ENCODE measurements at places on chromosomes 1 and 21.

DNA sequence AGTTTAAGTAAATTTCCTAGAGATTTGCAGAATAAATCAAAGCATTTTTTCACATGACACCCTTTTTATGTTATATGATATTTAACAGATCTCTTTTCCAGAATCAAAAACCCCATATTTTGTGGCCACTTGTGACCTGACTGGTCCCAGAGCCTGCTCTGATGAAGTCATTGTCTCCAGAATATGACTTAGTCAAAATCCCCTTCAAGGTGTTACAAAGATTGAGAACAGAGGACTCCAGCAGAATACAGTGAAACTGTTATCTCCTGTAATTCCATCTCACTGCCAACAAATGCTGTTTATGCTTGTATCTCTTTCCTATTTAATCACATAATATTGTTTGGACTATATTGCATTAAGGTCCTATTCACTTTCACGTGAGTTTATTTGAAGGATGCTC lies 25.6 kb downstream of the RGS1 start:
- no peak for DNase-seq

DNA sequence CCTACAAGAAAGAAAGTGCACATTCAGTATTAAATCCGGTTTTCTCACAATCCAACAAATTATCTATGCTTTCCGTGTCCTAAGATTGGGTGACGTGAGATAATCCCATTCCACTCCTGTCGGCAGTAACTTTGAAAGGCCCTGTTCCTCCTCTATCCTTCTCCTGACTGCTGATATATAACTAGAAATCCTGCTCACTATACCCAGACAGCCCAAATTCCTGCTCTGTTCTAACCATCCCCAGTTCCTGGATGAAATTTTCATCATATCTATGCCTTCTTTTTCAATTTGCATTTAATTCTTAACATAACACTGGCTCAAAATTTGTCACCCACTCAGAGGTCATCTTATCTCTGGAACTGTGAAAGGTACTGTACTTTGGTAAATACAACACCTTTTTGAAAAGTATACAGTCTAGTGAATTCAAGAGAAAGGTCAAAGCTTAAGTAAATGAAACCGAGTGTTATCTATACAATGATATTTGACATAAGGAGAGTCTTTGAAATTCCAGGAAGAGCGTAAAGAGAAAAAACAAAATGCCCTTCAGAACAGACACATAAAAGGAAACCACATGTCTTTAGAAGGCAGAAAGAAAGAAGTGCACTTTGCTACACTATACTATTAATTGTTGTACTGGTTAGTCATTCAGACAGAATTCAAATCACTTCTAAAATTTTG lies 200.5 kb upstream of the NEGR1 start:
- DNase-seq = no peak

- no peak for DNase-seq
Measured at GRCh38 chr1:213987422-213987926, 299 bp upstream of the PROX1 start.

DNA sequence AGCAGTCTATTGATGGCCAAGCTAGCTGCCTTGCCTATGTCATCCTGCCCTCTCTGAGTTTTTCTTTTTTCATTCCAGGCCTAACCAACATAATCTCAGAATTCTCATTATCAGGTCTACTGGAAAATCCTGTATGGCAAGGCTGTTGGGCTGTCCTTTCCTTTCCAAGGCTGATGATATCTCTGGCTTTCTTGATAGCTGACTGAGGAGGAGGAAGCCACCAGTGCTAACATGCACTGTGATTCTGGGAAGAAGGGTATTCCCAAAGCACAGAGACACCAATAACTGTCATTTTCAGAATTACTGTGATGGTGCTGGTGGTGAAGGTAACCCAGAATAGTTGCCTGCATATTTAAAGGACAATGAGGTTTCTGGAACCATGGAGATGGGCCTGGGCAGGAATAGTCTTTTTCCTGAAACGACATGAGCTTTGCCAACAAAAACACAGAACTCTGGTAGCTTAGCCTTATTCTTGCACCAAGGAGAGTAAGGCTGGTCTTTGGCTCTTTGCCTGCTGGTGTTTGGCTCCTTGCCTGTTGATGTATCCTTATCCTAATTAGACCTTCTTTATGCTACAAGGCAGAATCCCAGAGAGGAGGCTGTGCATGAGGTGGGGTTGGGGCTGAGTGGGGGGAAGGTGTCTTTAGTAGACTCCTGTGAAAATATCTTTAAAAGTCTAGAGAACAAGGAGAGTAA lies 157.4 kb downstream of the TNFSF18 start:
- DNase-seq = no peak

DNA sequence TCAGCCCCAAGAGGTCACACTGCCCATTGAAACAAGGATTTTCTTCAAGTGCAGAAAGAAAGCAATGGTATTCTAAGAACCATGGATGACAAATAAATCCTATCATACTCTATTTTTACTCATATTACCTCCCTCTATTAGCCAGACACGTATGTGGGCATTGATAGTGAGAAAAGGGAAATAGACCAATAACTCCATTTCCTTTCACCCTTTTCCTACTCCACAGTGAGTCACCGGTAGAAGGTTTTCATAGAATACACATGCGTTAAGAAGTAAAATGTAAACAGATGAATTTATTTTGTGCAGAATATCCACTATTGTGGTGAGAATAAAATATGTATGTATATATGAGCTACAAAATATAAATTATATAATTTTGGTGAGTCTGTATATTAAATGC lies 568.9 kb upstream of the ADGRL4 start:
- no peak for DNase-seq

DNA sequence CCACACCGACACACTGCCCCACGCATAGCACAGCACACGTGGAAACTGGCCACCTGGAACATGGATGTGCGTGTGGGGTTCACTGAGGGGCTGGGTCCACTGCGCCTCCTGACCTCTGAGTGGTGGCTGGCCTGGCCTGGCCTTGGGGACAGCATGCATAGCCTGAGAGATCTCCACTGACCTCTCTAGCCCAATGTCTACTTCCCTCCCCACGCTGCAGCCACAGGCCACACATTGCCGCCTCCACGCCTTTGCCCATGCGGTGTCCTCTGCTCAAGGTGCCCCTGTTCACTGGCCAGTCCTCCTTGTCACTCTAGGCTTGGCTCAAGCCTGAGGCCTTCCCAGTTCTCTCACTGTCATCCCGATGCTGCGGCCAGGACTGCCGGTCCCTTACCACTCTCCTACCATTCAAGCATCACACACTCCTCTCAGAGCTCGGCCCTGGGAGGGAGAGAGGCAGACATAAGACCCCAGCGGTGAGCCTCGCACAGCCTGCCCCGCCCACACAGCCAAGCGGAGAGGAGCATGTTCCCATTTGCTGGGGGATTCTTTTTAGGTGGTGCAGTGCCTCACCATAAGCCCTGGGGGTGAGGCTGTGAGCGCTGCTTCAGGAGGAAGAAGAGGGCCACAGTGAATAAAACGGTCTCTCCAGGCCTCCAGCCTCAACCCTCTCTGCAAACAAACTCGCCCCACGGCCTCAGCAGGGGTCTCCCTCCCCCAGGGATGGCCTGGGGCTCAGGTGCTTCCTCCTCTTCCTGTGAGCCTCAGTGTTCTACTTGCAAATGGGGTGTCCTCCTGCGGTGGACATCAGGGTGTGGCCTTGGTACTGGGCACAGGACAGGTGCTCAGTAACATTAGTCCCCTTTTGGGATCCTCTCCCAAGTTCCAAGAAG lies 80.8 kb downstream of the DMRTB1 start:
- DNase-seq = no peak

GRCh38 chr1:242002510-242002909 lies 3.6 kb upstream of the MAP1LC3C start:
- DNase-seq = no peak

DNA sequence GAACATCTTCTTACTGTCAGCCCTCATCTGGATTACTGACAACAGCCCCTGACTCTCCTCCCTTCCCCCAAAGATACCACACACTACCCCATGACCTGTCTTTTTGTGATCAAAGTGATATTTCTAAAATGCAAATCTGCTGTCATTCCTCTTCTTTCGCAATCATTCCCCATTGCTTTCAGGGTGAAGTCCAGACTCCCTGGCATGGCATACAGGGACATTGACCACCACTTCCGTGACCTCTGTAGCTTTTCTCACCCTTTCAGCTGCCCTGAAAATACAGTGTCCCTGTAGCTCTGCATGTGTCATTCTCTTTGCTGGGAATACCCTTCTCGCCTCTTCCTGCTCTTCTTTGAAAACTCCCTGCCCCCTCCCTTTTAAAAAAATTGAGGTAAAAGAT lies 4.1 kb downstream of the SERINC2 start:
- DNase-seq = no peak

GRCh38 chr1:223106856-223107255 lies 36.2 kb downstream of the TLR5 start:
- no peak for DNase-seq

DNA sequence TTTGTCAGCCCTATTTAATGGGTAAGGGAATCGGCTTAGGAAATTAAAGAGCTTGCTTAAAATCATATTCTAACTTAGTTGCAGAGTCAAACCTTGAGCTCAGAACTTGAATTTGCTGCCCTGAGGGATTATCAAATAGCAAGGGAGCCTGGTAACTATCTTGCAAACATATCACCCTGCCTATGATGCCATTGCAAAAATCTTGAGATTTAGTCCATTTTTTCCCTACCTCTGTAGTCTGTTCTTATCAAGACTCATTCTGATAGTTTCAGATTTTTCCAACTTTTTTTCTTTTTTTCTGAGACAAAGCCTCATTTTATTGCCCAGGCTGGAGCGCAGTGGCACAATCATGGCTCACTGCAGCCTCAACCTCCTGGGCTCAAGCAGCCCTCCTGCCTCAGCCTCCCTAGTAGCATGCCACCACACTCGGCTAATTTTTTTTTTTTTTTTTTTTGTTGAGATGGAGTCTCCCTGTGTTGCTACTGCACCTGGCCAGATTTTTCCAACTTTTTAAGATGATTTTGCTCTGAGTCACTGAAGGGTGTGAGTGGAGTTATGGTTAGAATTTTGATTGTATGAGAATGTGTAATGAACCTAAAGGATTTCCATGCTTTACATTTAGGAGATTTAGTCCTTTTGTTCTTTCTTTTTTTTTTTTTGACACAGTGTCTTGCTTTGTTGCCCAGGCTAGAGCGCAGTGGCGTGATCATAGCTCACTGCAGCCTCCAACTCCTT lies 12.2 kb downstream of the SARS1 start:
- DNase-seq = no peak

DNA sequence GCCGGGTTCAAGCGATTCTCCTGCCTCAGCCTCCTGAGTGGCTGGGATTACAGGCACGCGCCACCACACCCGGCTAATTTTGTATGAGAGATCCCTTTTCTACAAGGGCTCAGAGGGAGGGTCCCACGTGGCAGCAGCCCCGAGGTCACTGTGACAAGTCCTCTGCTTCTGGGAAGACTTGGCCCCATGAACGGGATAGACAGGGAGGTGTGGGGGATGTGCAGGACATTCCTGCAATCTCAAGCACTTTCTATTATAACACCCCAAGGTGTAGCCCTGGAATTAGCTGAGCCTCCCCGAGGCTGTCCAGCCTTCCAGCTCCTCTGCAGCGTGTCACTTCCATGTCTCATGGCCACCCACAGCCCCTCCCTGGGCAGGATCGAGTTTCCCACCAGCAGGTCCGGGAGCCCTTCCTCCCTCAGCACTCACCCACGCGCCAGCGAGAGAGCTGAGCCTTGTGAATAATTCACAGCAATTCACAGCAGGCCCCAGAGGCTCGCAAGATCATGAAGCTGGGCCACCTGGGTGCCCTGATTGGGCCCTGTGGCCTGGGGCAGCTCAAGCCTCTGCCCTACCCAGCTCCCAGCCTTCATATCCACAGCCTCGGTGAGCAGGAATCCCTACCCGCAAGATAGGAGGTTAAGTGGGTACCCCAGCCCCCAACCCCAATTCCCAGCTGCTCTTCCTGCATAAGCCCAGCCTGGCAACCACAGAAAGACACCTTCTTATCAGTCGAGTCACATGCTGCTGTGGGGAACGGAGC lies 22.8 kb upstream of the RNU1-4 start:
- DNase-seq = no peak

- no peak for DNase-seq
Measured at GRCh38 chr1:34320053-34320669, 143.5 kb downstream of the C1orf94 start.

- DNase-seq = no peak
Measured at GRCh38 chr1:108792420-108792819, 45.9 kb downstream of the STXBP3 start.

- DNase-seq = no peak
Measured at GRCh38 chr1:187961895-187962294, 1133.1 kb downstream of the PLA2G4A start.

Measured in GM18507 (cell line).